Activated T-cell treated with anti-CD3 and anti-CD28 coated beads, Interleukin-2, amount 50 U/mL, for 72 hours (primary cell): ENCODE measurements at places on chromosomes 2 and 18.

- no peak for DNase-seq
These were observed 295.8 kb upstream of the ACVR2A start for GRCh38 chr2:147549054-147549453.

DNA sequence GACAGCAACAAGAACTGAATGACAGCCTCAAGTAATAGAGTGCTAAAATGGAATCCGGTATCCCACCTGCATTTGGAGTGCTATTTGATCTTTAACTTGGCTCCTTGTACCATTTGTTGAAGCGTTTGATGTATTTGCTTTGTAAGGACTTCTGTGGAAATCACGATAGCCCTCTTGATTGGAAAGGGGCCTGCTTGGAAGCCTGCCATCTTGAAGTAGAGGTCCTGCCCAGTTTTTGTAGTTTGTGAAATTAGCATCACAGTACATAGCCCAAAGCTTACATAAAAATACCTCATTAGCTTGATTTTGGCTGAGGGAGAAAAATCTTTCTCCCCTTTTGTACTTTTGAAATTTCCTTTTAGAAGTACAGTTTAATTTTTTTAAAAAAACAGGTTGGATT is 2.7 kb downstream of the CDCA7 start:
- no peak for DNase-seq

DNA sequence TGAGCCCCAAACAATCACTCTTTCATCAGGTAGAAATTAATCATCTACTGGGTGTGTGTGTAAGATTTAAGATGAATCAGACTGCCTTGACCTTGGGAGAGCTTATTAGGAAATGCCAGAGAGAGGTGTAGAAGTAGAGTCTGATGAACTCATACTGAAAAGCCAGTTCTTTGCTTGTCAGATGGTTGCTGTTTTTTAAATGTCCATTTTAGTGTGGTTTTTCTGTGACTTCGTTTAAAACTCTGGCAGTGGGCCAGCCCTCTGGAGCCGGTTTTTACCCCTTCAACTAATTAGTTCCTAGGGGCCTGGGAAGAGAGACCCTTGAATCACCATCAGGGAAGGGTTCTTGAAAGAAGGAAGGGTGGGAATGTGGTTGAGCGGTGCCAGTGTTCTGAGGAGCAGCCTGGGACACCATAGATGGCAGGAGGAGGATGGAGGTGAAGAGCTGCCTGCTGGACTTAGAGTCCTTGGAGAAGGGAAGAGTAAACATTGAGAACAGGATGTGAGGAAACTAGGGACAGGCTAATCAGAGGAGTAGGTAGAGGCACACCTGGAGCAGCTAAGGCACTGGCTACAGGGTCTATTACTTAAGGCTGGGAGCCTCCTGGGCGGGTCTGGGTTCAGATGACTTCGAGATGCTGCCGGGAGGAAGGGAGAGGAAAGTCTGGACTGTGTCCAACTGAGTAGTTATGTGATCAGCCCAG is 66.1 kb downstream of the LRRFIP1 start:
- DNase-seq, result no peak

- DNase-seq, result no peak
These were observed 109.6 kb upstream of the DOK6 start for GRCh38 chr18:69291044-69291443.

GRCh38 chr2:217698691-217699090 is 304.1 kb downstream of the TNS1 start:
- no peak for DNase-seq

DNA sequence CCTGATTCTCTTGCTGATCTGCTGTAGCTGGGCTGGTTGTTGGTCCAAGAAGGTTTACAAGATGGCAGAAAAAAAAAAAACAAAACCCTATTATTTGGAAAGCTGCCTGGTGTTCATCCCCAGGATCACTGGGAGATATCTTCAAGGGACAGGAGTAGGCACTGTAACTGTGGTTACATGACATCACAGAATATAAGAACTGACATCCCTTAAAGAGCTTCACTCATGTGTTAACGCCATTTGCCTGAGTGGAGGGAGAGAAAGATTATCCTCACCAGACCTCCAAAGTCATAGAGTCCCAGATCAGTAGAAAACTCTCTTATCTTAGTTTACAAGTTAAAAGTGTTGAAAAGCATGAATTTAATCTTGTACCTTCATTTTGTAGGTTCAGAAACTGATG is 95.3 kb upstream of the BZW1 start:
- no peak for DNase-seq

GRCh38 chr2:102442967-102443828 is 20.2 kb downstream of the IL18RAP start:
- DNase-seq, result peak; percentile 40

DNA sequence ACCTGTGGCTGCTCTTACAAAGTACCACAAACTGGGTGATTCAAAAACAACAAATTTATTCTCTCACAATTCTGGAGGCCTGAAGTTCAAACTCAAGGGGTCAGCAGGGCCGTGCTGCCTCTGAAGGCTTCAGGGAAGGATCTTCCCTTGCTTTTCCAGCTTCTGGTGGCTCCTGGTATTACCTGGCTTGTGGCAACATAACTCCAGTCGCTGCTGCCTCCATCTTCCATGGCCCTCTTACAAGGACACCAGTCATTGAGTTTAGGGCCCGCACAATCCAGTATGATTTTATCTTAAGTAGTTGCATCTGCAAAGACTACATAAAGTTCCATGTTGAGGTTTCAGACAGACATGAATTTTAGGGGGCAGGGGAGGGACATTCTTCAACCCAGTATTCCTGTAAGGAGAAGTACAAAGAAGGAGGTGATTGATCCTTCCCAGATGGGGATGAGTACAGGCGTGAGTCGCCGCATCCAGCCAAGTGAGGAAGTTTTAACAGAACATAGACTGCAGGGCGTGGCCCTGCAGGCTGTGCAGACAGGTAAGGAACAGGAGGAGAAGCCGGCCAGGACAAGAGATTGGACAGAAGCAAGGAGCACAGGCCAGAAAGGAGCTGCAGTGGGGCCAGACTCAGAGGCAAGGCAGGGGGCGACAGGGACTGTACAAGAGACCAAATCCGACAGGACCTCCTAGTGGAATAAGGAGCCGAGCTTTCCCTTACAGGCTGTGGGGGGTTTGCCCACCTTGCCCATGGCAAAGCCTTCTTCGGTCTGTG is 44.4 kb upstream of the BZW1 start:
- no peak for DNase-seq

- DNase-seq, result peak; percentile 94
These were observed at the start of gene SRBD1 for GRCh38 chr2:45611020-45611859. Gene SRBD1 (minus strand): TSS chr2:45611267. CDS start chr2:45605441, 5,826 bp downstream.

GRCh38 chr2:189338115-189338514 is 103.2 kb upstream of the WDR75 start:
- DNase-seq, result no peak

DNA sequence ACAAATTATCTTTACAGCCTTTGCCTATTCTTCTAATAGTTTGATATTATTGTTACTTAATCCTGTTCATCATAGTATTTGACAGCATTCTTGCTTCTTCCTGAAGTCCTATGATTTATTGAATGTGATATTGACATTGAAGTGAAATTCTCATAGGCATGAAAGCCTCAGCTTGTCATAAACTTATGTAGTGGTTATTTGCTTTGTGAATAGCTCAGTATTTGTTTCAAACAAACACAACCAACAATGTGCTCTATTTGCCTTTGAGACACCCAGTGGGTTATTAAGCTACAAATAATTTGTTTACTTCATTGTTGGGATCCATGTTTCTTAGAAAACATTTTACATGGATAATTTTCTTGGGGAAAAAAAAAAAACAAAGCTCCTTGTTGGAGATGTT is 57.2 kb downstream of the TTC39C start:
- no peak for DNase-seq

- DNase-seq, result no peak
These were observed 231.7 kb upstream of the SLC39A10 start for GRCh38 chr2:195425328-195425727.

DNA sequence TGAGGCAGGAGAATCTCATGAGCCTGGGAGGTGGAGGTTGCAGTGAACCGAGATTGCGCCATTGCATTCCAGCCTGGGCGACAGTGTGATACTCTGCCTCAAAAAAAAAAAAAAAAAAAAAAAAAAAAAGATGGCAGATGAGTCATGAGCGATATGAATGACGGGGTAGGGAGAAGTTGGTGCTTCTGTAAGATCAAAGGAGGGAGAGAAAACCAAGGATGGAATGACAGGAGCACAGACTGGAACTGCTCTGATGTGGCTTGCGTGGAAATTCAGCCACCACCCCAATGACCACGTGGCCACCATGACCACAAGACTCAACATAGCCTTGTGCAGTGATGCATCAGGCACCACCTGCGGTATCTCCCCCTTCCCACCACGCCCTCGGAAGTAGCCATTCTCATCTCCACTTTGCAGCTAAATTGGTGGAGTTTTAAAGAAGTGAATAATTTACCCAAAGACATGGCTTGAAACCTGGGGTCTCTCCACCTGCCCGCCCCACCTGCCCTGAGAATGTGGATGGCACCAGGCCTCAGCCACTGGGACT is 96.0 kb downstream of the ACKR3 start:
- no peak for DNase-seq

GRCh38 chr18:48896875-48897511 is 53.8 kb downstream of the SMAD7 start:
- DNase-seq, result peak; percentile 46

DNA sequence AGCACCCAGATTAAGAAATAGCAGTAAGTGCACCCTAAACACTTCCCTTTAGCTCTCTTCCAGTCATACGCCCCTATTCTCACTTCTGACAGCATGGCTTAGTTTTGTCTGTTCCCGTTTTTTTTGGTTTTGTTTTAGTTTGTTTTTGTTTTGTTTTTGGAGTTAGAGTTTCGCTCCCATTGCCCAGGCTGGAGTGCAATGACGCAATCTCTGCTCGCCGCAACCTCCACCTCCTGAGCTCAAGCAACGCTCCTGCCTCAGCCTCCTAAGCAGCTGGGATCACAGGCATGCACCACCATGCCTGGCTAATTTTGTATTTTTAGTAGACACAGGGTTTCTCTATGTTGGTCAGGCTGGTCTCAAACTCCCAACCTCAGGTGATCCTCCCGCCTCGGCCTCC is 2067.7 kb downstream of the SUCLG1 start:
- no peak for DNase-seq

DNA sequence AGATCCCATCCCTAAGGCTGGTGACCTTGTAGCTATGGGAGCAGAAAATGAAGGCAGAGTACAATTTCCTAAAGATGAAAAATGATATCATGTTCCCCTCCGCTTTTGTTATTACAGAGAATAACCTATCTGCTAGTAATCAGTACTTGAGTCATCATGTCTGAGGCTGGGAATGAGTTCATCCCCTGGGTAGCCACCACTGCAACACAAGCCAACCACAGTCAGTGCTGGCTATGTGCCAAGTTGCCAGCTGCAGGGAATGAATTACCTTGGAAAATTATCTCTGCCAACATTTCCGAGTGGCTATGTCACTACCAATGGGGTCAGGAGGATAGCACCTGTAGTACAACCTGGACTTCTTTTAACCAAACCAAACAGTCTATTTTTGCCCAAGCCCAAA is 1094.7 kb upstream of the DDX18 start:
- DNase-seq, result no peak

GRCh38 chr18:11775436-11776174 is 75.6 kb upstream of the CHMP1B start:
- no peak for DNase-seq

DNA sequence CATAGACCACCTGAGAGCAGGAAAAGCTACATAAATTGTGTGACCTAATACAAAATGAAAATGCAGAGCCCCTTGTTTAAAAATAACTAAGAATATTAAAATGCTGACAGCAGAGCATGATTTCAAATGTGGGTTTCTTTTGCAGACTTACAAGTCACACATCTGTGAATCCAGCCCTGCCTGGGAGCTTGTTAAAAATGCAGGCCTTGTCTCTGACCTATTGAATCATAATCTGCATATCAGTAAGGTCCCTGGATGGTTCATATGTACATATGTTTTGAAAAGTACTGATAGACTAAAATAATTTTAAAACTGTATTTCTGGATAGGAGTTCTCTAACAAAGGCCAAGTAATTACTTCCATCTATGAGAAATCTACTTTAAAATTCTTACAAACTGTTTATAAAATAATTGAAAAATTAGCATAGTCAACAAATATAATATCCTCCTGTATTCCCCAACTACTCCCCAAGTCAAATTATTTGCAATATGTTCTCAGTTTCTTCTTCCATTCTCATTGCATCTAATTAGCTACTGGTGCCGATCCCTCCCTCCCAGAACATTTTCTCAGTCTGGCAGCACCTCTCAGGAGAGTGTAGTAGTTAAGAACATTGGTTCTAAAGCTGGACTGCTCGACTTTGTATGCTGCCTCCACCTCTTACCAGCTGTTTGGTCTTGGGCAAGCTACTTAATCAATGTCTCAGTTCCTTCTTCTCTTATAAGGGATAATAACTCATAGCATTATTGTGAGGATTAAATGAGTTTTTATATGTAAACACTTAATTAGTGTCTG is 1040.4 kb upstream of the CDH2 start:
- DNase-seq, result no peak

DNA sequence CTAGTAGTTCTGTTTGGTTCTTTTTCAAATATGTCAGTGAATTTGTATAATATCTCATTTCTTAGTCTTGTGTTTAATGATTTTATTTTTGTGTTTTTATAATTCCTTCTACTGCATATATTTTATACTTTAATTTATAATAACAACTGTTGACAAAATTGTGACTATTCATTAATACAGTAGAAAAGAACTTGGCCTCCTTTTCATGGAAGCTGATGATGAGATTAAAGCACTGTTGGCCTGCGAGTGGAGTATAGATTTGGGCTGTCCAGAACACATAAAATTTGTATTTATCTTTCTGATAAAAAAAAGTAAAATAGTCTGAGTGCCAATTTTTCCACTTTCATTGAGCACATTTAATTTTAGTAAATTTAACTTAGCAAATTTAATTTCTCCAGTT is 12.1 kb downstream of the CFLAR start:
- no peak for DNase-seq

DNA sequence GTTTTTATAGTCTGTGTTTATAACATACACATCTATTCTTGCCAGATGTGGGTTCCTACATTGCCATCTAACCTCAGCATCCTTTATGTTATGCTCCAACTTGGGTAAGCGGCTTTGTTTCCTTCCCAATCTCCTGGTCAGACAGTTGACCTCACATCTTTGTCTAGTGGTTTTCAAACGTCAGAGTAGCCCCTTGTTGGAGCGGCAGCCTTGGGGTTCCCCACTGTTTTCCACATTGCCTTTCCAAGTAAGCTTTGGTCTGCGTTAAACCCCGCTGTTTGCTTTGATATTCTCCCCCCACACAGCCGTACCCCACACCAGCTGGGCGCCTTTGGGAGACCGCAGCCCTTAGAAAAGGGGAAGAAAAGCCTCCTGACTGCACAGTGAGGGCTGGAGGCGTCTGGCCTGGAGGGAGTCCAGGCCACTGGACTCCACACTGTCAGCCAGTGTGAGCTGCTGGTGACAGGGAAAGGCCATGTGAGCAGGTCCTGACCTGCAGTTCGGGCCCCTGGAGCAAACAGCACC is 83.3 kb downstream of the MALT1 start:
- no peak for DNase-seq
